Left renal cortex interstitium (tissue), 4 donors: ENCODE measurements at places on chromosomes 5 and 9. TPM values are rescaled to one million over a fixed set of nuclear protein-coding genes. Genes with fewer than 3 reads are reported as not detected.

- DNase-seq, result no peak
Observed at GRCh38 chr5:4989118-4989517, 151.0 kb upstream of the ADAMTS16 start.

DNA sequence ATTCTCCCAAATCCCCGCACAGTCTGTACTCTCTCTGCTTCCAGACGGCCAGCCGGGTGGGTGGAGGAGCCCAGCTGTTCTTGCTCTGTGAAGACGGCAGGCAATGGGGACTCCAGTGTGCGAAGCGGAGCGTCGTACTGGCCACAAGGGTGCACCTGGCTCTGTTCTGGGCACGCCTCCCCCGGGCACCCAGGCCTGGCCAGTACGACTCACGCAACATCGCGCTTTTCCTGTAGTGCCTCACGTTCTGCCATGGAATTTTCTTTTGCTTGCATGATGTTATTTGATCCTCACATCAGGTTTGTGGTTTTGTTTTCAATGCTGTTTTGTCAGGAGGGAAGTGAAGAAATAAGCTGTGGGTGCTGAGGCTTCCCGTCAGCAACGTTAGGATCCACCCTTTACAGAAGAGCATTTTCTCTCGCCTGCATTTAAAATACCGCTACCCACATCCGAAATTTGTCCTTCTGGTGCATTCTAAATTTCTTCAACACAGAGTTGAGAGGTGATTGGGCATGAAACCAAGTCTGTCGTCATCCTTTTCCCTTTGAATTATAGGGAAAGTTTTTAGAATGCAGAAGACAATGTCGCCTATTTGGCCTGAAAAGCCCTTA is 311.7 kb downstream of the TRIM36 start:
- DNase-seq, result peak; percentile 10

DNA sequence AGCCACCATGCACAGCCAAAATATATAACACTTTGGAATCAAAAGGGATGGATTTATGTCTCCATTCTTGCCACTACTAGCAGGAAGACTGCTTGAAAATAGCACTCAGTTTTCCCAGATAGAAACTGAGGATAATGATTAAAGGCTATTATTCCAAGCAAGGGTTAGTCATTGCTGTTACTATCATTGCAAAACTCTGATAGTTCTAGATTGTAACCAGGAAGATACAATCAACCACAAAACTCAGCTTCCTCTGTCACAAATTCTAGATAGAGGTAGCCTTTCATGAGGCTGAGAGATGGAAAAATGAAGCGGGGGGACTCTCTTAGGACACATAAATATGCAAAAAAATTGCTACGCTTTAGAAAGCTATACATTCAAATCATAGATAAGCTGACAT is 3.1 kb downstream of the ANXA1 start:
- DNase-seq, result no peak

Gene TMEM250
- polyA plus RNA-seq, result 23.0 TPM

GRCh38 chr9:6842584-6842947 is 84.8 kb downstream of the KDM4C start:
- no peak for DNase-seq

DNA sequence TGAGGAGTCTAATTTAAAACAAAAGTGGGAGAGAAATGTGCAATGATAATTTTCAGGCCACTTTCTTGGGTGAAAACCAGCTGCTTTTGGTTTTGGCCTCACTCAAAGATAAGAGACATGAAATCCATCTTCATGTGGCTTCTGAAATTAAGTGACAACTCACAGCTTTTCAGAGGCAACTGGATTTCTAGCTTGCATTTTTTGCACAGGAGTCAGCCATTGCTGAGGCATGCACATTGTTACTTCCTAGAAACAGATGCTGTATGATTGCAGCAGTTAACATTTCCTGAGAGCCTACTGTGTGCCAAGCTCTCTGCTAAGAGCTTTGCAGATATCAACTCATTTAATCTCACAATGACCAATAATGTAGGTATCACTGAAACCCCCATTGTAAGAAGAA is 562.6 kb downstream of the NR2F1-AS1 start:
- DNase-seq, result no peak
